ENCODE measurements at places on chromosomes 6 and 20. TPM values are rescaled to one million over a fixed set of nuclear protein-coding genes. Genes with fewer than 3 reads are reported as not detected.

GRCh38 chr6:106981926-106982325 is 7.4 kb upstream of the CD24 start:
- H3K27me3 ChIP-seq, result no peaks in the 10 kb centered on the region
- no peak for DNase-seq
- H3K4me1 ChIP-seq, result peaks cover 8% of the 10 kb centered on the region
- H3K36me3 ChIP-seq, result no peaks in the 10 kb centered on the region
- no peak overlapping the region for H3K4me3 ChIP-seq
- no peak overlapping the region for H3K27ac ChIP-seq

GRCh38 chr20:20823476-20823881 is 111.0 kb upstream of the RALGAPA2 start:
- no peak for DNase-seq
- H3K4me3 ChIP-seq, result no peak overlapping the region
- no peaks in the 10 kb centered on the region for H3K27me3 ChIP-seq
- no peaks in the 10 kb centered on the region for H3K36me3 ChIP-seq
- H3K27ac ChIP-seq, result no peak overlapping the region
- peaks cover 9% of the 10 kb centered on the region for H3K4me1 ChIP-seq

- no peak overlapping the region for H3K4me3 ChIP-seq
- no peaks in the 10 kb centered on the region for H3K27me3 ChIP-seq
- DNase-seq, result no peak
- peaks cover 5% of the 10 kb centered on the region for H3K4me1 ChIP-seq
Measured at GRCh38 chr20:50450881-50451752, 59.1 kb upstream of the PTPN1 start.

DNA sequence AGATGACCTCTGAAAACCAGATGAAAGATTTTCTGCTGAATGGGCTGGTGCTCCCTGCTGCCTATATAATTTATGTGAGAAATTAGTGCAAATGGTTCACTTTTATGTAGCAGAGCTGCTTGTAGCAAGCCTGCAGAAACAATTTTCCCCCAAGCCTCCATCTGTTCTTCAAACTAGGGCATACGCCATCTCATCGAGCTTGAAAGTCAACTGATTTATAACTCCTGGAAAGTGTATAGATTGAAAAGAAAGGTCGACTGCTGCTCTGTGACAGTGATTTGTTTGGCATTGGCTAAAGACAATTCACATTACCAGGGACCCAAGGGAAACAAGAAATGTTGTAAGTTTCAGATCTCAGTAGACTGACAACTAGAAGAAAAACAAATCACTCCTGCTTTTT is 93.3 kb downstream of the PACRG start:
- no peak overlapping the region for H3K27ac ChIP-seq
- no peaks in the 10 kb centered on the region for H3K36me3 ChIP-seq
- DNase-seq, result no peak
- H3K4me1 ChIP-seq, result peaks cover 2% of the 10 kb centered on the region
- no peak overlapping the region for H3K4me3 ChIP-seq

The TFAP2B gene
- not detected for total RNA-seq

DNA sequence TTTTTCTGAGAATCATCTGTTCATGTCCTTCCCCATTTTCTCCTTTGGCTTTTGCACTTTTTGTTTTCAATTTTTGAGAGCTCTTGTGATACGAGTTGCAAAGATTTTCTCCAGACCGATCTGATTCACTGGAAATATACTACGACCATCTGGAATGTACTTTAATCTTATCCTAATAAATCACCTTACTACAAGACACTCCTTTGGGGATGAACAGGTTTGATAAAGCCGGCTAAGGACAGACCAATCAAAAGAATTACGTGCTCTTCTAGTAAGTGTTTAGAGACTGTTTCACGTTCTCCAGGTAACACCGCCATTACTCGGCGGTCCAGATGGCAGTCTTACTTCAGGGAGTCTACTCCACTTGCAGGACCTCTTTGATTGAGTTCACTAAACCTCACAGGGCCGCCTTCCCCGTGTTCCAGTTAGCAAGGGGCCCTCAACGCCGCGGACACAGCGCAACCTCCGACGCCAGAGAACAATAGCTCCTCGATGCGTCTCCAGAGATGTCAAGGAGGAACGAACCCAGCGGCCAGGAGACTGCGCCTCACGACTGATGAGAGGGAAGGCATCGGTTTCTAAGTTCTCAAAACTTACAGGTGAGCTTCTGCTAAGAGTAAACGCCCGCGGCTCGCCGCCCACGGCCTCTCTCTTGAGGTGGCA is 920 bp upstream of the WTAP start:
- no peaks in the 10 kb centered on the region for H3K4me1 ChIP-seq
- H3K4me3 ChIP-seq, result peak overlapping the region; percentile 98
- no peaks in the 10 kb centered on the region for H3K27me3 ChIP-seq
- no peaks in the 10 kb centered on the region for H3K36me3 ChIP-seq
- H3K27ac ChIP-seq, result peak overlapping the region; percentile 100

GRCh38 chr6:34722451-34722850 is 25.9 kb upstream of the ILRUN start:
- no peak overlapping the region for H3K27ac ChIP-seq
- no peak overlapping the region for H3K4me3 ChIP-seq
- H3K36me3 ChIP-seq, result no peaks in the 10 kb centered on the region
- no peak for DNase-seq
- peaks cover 5% of the 10 kb centered on the region for H3K4me1 ChIP-seq
- no peaks in the 10 kb centered on the region for H3K27me3 ChIP-seq

- no peak overlapping the region for H3K4me3 ChIP-seq
- no peaks in the 10 kb centered on the region for H3K36me3 ChIP-seq
- no peaks in the 10 kb centered on the region for H3K27me3 ChIP-seq
- peaks cover 3% of the 10 kb centered on the region for H3K4me1 ChIP-seq
Measured at GRCh38 chr6:31065556-31065955, 46.8 kb downstream of the C6orf15 start.

DNA sequence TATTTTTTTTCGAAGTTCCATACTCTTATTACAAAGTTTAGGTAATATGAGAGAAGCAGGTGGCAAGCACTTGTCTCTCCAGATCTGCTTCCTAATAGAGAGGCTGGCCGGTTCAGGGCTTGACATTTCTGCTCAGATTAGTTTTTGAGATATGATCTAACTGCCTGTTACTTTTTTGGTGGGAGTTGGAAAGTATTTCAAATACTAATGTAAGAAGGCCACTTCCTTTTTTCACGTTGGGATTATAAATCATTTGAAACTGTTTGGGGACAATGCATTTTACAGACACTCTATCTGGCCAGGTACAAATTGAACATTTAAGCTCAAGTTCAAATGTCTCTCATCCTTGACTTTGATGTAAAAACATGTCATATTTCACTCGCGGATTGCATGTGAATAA is 222.1 kb upstream of the SULF2 start:
- DNase-seq, result no peak
- H3K27me3 ChIP-seq, result no peaks in the 10 kb centered on the region
- no peaks in the 10 kb centered on the region for H3K4me1 ChIP-seq

The FILIP1 gene
- total RNA-seq, result 5.0 TPM

- H3K4me3 ChIP-seq, result no peak overlapping the region
- no peak for DNase-seq
- no peaks in the 10 kb centered on the region for H3K4me1 ChIP-seq
- no peaks in the 10 kb centered on the region for H3K27me3 ChIP-seq
Measured at GRCh38 chr6:137820952-137821351, 46.1 kb upstream of the TNFAIP3 start.

GRCh38 chr20:4813076-4813862 is 91.6 kb downstream of the PRND start:
- H3K27me3 ChIP-seq, result no peaks in the 10 kb centered on the region
- no peak overlapping the region for H3K27ac ChIP-seq
- no peak overlapping the region for H3K4me3 ChIP-seq
- DNase-seq, result no peak
- H3K36me3 ChIP-seq, result no peaks in the 10 kb centered on the region

DNA sequence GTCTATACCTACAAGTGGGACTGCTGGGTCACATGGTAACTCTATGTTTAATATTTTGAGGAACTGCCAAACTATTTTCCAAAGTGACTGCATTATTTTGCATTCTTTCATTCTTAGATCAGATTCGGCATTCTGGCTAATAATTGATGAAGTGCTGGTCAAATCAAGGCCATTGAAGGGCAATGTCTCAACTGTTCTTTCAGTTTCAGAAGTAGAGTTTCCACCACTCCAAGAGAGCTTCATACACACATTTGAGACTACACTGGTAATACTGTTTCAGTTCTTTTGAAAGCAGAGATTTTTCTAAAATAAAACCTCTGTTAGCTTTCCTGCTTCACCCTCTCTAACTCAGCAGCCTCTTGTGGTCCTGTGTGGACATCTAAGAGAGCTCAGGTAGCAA is 154.5 kb downstream of the CFAP61 start:
- H3K36me3 ChIP-seq, result no peaks in the 10 kb centered on the region
- H3K27me3 ChIP-seq, result no peaks in the 10 kb centered on the region
- no peak for DNase-seq
- no peak overlapping the region for H3K4me3 ChIP-seq
- H3K4me1 ChIP-seq, result no peaks in the 10 kb centered on the region

The BPIFB2 gene
- not detected for total RNA-seq

DNA sequence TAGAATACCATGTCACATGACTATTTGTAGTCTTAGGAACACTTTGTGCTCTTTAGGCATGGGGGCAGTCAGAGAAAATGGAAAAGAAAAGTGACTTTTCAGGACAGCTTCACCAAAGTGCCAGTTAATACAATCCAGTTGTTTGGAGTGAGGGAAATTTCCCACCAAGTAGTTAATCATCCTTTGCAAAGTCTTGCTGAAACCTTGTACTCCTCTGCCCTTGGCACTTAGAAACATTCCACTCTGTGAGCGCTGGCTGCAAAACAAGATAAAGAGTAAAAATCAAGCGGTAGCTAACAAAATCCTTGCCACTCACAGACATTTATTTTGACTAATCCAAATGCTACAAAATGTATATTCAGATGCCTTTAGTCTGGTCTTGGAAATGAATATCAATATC is 229.2 kb upstream of the HSF2 start:
- no peaks in the 10 kb centered on the region for H3K27me3 ChIP-seq
- no peak overlapping the region for H3K27ac ChIP-seq
- H3K4me1 ChIP-seq, result no peaks in the 10 kb centered on the region
- H3K36me3 ChIP-seq, result no peaks in the 10 kb centered on the region
- no peak for DNase-seq

DNA sequence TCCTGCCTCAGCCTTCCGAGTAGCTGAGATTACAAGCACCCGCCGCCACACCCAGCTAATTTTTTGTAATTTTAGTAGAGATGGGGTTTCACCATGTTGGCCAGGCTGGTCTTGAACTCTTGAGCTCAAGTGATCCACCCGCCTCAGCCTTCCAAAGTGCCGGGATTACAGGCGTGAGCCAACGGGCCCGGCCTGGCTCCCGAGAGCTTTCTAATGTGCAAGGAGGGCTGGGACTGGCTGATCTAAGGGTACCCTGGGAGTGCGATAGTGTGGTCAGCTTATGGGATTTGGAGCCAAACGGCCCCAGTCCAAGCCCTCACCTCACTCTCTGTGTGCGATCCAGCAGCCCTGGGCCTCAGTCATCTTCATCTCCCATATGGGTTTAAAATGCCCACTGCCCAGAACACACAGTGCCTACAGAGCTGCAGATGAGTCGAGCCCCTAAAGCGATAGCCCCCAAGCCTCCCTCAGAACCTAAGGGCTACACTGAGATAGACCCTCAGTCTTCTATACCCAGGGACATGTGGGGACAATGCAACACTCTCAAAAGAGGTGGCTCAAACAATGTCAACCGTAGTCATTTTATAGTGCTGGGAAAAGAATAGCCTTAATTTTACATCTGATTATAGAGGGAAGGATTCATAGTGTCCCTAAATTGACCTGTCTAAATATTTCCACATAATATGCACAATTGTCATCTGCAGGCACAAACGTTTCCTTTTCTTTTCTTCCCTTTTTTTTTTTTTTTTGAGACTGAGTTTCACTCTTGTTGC is 50.1 kb downstream of the SSR1 start:
- H3K27ac ChIP-seq, result no peak overlapping the region
- no peak for DNase-seq
- H3K4me1 ChIP-seq, result peaks cover 15% of the 10 kb centered on the region
- no peak overlapping the region for H3K4me3 ChIP-seq

The TTBK1 gene
- total RNA-seq, result 1.5 TPM

DNA sequence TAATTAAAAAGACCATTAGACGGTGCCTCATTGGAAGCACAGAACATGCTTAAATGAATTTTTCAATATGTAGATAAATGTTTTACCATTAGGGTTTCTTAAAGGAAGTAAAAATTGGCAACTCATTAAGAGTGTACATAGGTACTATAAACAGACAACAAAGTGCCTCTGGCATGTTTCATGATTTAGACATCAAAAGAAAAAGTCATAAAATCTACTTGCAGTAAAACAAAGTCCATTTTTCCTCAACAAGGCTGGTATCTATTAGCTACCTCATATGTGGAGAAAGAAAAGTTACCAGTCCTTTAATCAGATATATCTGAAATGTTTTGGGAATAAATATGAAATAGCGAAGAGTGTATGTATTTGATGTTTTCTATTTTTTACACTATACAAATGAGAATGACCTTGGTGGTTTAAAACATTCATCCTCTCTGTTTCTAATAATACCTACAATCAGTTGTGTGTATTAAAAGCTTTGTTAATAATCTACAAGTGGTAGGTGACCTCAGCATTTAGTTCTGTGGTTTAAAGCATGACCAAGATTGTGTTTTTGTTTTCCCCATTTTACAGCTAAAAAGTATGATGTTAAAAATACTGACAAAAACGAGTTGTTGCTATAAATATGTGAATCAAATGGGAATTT is 87.5 kb downstream of the HDGFL1 start:
- H3K4me3 ChIP-seq, result no peak overlapping the region
- no peak overlapping the region for H3K27ac ChIP-seq
- H3K27me3 ChIP-seq, result no peaks in the 10 kb centered on the region

GRCh38 chr6:64712606-64713005 is 994.4 kb downstream of the EYS start:
- DNase-seq, result no peak
- no peaks in the 10 kb centered on the region for H3K27me3 ChIP-seq
- H3K4me1 ChIP-seq, result no peaks in the 10 kb centered on the region
- H3K4me3 ChIP-seq, result no peak overlapping the region
- H3K36me3 ChIP-seq, result no peaks in the 10 kb centered on the region

GRCh38 chr6:164690241-164690640 is 619.2 kb downstream of the C6orf118 start:
- no peak overlapping the region for H3K4me3 ChIP-seq
- no peak for DNase-seq
- H3K4me1 ChIP-seq, result peaks cover 10% of the 10 kb centered on the region
- H3K36me3 ChIP-seq, result no peaks in the 10 kb centered on the region
- H3K27ac ChIP-seq, result no peak overlapping the region
